ENCODE measurements at places on chromosomes 13 and 19. TPM values are rescaled to one million over a fixed set of nuclear protein-coding genes. Genes with fewer than 3 reads are reported as not detected.

GDF15 gene
- total RNA-seq = not detected

FUT2 gene
- not detected for total RNA-seq

KLK4 gene
- not detected for total RNA-seq

MYBPC2 gene
- not detected for total RNA-seq

CEACAM21 gene
- total RNA-seq = 41.8 TPM

ANGPTL8 gene
- total RNA-seq = not detected

PCDH17 gene
- total RNA-seq = not detected

MEDAG gene
- total RNA-seq = not detected

FCGBP gene
- total RNA-seq = 6.2 TPM

CYP4F8 gene
- not detected for total RNA-seq

ZNF71 gene
- 6.5 TPM for total RNA-seq

PTH2 gene
- total RNA-seq = not detected

ZNF383 gene
- 11.2 TPM for total RNA-seq

KLK13 gene
- not detected for total RNA-seq

SH3GL1 gene
- total RNA-seq = 65.1 TPM

OR10H1 gene
- not detected for total RNA-seq

SIGLEC12 gene
- 0.34 TPM for total RNA-seq

GRCh38 chr13:30972888-30973377, 40.5 kb downstream of the TEX26 start:
- no peak for DNase-seq

DNA sequence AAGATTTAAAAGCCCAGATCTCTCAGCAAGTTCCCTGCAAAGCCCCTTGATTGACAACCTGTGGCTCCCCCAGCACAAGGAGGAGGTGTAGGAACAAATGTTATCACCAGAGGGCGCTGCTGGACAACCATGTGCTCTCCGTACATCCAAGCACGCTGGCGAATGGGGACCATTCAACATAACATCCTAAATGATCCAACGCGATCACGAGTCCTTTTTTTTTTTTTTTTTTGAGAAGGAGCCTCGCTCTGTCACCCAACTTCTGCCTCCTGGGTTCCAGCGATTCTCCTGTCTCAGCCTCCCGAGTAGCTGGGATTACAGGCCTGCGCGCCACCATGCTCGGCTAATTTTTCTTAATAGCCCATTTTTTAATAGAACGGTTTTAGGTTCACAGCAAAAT, 52.0 kb downstream of the NWD1 start:
- DNase-seq = peak; percentile 86

DNA sequence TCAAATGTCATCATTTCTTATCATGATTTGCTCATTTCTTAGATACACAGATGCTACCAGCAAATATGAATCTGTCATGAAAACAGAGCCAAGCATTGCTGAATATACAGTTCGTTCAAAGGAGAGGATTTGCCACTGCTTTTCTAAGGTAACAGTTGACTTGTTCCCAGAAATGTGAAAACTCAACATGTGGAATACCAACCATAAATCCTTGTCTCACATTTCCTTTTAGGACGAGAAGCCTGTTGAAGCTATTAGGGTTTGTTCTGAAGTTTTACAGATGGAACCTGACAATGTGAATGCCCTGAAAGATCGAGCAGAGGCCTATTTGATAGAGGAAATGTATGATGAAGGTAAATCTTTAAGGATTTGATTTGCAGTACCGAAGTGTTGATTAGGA, 86.7 kb downstream of the DNAJC3 start:
- no peak for DNase-seq

- peak; percentile 41 for DNase-seq
Measured at GRCh38 chr19:51702103-51702824, 9.1 kb downstream of the SPACA6 start.

- DNase-seq = peak; percentile 66
Measured at GRCh38 chr19:47158879-47159503, 28.4 kb downstream of the SAE1 start.

DNA sequence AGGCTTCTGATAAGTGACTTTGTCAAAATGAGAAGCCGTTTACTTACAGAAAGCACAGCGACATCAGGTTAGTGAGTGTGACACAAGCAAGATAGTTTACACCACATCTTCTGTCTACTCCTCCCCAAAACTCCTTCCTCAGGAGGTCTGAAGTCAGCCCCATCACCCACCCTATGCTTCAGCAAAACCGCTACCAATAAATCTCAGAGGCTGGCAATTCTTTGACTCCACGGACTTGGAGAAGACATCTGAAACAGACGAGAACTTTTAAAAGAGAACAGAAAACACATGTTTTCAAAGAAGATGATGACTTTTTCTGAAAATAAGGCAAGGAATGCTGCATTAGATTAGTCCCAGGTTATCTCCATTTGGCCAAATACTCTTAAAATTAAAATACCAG, 261.1 kb downstream of the TBC1D4 start:
- DNase-seq = no peak

DNA sequence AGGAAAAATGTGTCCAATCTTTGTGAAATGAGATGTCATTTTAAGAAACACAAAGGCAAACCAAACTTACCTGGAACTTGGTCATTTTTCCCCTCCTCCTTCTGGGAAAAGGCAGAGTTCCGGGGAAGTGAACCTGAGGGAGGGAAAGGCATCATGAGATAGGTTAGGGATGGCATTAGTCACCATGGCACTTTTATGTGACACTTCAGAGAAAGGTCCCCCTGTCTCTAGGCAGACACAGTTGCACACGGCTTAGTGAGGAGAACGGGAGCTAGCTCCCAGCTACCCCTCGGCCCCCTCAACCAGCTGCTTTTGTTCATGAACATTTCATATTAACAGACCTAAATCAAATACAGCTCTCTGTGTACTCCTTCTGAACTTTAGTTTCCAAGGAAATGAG, 1.5 kb downstream of the ZNF235 start:
- no peak for DNase-seq

GRCh38 chr19:45251452-45252354, 632 bp downstream of the MARK4 start:
- DNase-seq = peak; percentile 30

DNA sequence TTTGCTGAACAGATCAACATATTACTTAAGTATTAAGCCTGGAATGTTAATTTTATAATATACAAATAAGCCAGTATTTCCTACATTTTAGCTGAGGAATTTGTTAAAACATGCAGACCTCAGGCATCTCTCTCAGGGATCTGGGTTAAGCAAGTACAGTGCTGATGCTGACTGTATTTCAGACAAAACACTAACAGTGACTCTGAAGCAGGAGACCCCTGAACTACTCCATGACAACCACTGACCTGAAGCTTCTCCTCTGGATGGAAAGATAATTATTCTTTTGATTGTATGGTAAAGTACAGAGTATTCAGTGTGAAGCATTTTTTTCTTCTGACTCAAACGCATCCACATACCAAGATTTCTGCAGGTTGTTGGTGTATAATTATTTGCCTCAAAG, 680.8 kb downstream of the LIG4 start:
- no peak for DNase-seq

GRCh38 chr13:73656863-73657262, 477.3 kb downstream of the KLF12 start:
- no peak for DNase-seq

GRCh38 chr13:113669755-113670341, 2.8 kb downstream of the GRK1 start:
- DNase-seq = no peak

DNA sequence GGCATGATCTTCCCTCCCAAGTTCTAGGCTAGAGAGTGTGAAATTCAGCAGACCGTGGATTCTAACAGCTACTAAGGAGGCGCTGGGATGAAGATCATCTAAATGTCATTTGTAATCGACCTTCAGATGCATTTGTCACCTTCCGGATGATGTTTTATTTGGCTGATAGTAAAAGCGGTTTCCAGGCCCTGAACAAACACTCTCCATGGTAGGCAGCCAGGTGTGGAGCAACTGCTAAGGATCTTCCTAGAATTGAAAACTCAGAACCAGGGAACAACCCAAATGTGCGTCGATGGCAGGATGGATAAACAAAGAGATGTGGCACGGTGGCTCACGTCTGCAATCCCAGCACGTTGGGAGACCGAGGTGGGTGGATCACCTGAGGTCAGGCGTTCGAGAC, 107.2 kb upstream of the CACNA1A start:
- DNase-seq = no peak

DNA sequence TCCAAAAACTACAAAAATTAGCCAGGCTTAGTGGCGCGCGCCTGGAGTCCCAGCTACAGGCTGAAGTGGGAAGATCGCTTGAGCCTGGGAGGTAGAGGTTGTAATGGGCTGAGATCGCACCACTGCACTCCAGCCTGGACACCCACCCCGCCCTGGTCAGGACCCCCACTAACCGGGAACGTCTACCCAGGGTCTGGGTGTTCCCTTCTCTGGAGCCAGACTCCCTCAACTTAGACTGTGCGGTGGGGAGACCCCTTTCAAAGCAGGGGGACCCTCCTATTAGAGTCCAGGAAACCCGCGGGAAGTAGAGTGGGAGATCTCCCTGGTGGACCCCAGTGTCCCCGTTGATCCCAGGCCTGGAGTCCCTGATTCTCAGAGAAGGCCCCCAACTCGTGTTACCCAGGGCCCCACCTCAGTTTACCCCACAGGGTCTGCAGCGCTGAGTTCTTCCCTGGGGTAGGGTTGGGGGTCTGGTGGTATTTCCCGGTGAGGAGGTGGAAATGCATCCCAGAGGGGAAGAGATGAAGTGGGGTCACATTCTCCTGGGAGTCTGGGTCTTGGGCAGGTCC, 6.1 kb upstream of the ARRDC2 start:
- DNase-seq = no peak

DNA sequence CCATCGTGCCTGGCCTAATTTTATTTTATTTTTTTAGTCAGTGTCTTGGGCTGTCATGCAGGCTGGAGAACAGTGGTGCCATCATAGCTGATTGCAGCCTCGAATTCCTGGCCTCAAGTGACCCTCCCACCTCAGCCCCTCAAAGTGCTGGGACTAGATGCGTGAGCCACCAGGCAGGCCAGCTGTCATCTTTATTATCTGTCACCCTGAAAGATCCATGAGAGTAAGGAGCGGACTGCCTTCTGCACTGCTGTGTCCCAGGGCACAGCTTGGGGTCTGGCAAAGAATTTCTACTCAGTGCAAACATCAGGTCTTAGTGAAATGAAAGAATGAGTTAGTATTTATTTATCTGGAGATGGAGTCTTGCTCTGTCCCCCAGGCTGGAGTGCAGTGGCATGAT, 9.5 kb upstream of the TLE5 start:
- DNase-seq = no peak

GRCh38 chr13:25775986-25776385, 275.8 kb downstream of the SHISA2 start:
- no peak for DNase-seq

- peak; percentile 56 for DNase-seq
Measured at GRCh38 chr19:45419396-45419795, 4.3 kb downstream of the ERCC1 start.

DNA sequence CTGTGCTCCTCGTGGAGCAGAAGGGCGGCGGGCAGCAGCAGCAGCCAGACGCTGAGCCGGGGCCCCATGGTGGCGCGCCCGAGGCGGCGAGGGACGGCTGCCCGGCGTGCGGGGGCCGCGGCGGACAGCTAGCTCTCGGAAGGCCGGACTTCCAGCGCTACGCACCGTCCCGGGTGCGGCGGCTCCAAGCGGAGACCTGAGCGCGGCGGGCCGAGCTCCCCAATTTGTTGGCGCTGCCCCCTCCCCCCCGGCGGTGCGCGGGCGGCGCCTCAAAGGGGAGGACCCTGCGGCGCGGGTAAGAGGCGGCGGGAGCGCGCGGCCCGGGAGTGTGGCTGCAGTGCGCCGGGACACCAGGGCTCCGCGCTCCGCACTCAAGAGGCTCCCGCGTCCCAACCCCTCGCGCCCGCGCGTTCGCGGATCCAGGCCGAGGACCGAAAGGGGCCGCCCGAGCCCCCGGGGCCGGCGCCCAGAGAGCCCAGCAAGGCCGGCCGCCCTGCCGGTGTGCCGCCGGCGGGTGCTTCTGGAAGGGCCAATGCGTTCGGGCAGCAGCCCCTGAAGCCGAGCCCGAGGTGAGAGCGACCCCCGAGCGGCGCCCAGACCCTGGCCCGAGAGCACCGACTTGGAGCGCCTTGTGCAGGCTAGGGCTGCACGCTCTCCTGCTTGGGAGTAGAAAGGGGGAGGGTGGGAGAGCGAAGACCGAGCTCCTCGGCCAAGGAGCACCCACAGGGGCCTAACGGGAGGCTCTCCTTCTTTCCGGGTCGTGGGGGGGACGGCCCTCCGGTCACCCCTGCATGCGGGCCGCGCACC, at the start of the genes COL4A1 and COL4A2:
Gene COL4A1 (minus strand): TSS at position 198 of the 807 bp plus-strand sequence. CDS start 130 bp downstream, at position 68.
Gene COL4A2 (plus strand): TSS at position 325 of the 807 bp plus-strand sequence. CDS start 620 bp downstream, outside the sequence.
- DNase-seq = no peak

GRCh38 chr19:46159418-46160232, 11.6 kb downstream of the IGFL2 start:
- no peak for DNase-seq

GRCh38 chr19:48588670-48589401, 17.7 kb upstream of the SPACA4 start:
- DNase-seq = peak; percentile 92

GRCh38 chr13:79937311-79937710, 403.6 kb downstream of the SPRY2 start:
- no peak for DNase-seq

- no peak for DNase-seq
Measured at GRCh38 chr13:70668983-70669382, 560.7 kb upstream of the KLHL1 start.

- no peak for DNase-seq
Measured at GRCh38 chr13:23777575-23777870, 111.7 kb downstream of the MIPEP start.

DNA sequence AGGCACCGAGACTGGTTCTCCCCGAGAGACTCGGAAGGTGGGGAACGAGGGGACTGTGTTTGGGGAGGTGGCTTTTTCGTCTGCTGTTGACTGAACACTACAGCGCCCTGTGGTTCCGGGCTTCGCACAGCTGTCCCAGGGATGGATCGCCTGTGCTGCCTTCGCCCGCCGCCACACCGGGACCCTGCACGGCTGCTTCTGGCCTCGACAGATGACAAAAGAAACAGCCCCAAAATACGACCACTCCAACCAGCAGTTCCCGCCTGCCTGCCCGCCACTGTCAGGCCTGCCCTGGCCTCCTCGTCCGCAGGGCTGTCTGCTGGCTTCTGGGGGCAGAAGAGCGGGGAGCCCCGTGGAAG, 13.3 kb upstream of the GNA15 start:
- DNase-seq = no peak

DNA sequence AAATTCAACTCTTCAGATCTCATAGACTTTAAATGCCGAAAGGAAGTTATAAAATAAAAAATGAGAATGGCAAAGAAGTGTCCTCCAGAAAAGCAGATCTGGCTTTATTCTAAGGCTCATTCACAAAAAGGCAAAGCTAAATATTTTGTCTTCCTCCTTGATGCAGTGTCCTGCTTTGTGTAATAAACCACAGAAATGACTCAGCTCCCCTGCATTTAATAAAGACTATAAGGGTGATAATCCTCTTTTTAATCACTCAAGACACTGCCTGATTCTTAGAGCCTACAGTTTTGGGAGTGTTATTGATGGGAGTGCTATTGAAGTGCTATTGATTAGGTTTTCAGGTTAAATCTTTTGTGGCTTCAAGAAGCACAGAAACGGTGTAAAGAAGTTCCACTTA, 482.0 kb downstream of the PCDH20 start:
- DNase-seq = no peak

DNA sequence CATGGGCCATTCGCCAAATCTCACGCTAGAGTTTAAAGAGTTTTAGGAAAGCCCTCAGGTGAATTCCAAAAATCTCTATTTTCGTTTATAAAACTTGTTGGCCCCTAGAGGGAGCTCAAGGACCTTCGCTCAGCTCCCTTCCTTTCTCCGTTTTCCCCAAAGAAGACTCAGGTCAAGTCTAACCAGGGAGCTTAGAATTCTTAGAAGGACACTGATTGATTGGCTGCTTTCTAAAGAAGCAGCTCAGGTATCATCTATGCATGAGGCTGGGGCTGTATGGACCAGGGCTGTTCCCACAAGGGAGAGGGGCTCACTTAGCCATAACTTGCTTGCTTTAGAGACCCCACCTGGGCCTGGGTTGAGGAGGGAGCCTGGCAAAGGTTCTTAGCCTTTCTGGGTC, 20.5 kb downstream of the DZIP1 start:
- DNase-seq = peak; percentile 41
